Testis (tissue), 5 donors: ENCODE measurements at places on chromosomes 7 and 10. TPM values are rescaled to one million over a fixed set of nuclear protein-coding genes. Genes with fewer than 3 reads are reported as not detected.

The CRHR2 gene
- 1.2 TPM for total RNA-seq

The POLD2 gene
- 61.9 TPM for total RNA-seq

The GJD4 gene
- not detected for total RNA-seq

The MKI67 gene
- total RNA-seq, result 7.2 TPM

The COL28A1 gene
- 9.2 TPM for total RNA-seq

The RADIL gene
- total RNA-seq, result 25.6 TPM

The OPALIN gene
- total RNA-seq, result not detected

The GOLGA7B gene
- total RNA-seq, result 1.1 TPM

The ASCC1 gene
- 48.8 TPM for total RNA-seq

The FZD1 gene
- total RNA-seq, result 9.5 TPM

The PLXNA4 gene
- 5.5 TPM for total RNA-seq

The IL6 gene
- not detected for total RNA-seq

The CCDC172 gene
- 7.3 TPM for total RNA-seq

The PGAM2 gene
- 85.1 TPM for total RNA-seq

The ANKRD16 gene
- total RNA-seq, result 32.1 TPM

The GCK gene
- total RNA-seq, result 0.94 TPM

The CNNM2 gene
- total RNA-seq, result 30.5 TPM

The AKR1C2 gene
- 5.8 TPM for total RNA-seq

The RARRES2 gene
- 21.1 TPM for total RNA-seq

The NCF1 gene
- 2.1 TPM for total RNA-seq

The PSPH gene
- total RNA-seq, result 21.5 TPM

The STEAP4 gene
- 16.2 TPM for total RNA-seq

The RGS10 gene
- 7.1 TPM for total RNA-seq

The LIPN gene
- total RNA-seq, result not detected

The TCTN3 gene
- total RNA-seq, result 29.7 TPM

The HOXA9 gene
- 0.39 TPM for total RNA-seq

The NXPH1 gene
- 0.24 TPM for total RNA-seq

The NPFFR1 gene
- 6.6 TPM for total RNA-seq

The ZNF679 gene
- 2.6 TPM for total RNA-seq

The PNLIPRP2 gene
- 0.31 TPM for total RNA-seq

The GSTK1 gene
- total RNA-seq, result 136 TPM

The SH2D4B gene
- 1.1 TPM for total RNA-seq

The AKR1C4 gene
- 0.63 TPM for total RNA-seq

The ACTL6B gene
- total RNA-seq, result 0.79 TPM

The CCNJ gene
- total RNA-seq, result 7.7 TPM

The FOXP2 gene
- total RNA-seq, result 2.5 TPM

The ZNF467 gene
- total RNA-seq, result 3.3 TPM

The DNAJB12 gene
- 50.3 TPM for total RNA-seq

The UPK3B gene
- total RNA-seq, result 19.1 TPM

The SPDYE8 gene
- 8.6 TPM for total RNA-seq

The BTBD16 gene
- total RNA-seq, result 5.3 TPM

The MYPN gene
- 1.5 TPM for total RNA-seq

The OR6V1 gene
- not detected for total RNA-seq

The ASB4 gene
- 1.9 TPM for total RNA-seq

The MMP21 gene
- 0.31 TPM for total RNA-seq

The ACHE gene
- total RNA-seq, result 10.5 TPM

The CUBN gene
- 39.3 TPM for total RNA-seq

The DCLRE1A gene
- 9.5 TPM for total RNA-seq

The HECW1 gene
- 5.0 TPM for total RNA-seq

The ASB13 gene
- total RNA-seq, result 14.1 TPM

The BUD23 gene
- total RNA-seq, result 252 TPM

The TACC2 gene
- 21.3 TPM for total RNA-seq
